ENCODE measurements at places on chromosomes 2 and 18. TPM values are rescaled to one million over a fixed set of nuclear protein-coding genes. Genes with fewer than 3 reads are reported as not detected.
A peak's percentile ranks its signal among the peaks of the same experiment; 100 is the strongest.

ZNF521 gene
- total RNA-seq, result 35.7 TPM

RNMT gene
- 30.0 TPM for total RNA-seq

GRCh38 chr2:1632002-1632348 is 112.3 kb downstream of the PXDN start:
- DNase-seq, result no peak

DNA sequence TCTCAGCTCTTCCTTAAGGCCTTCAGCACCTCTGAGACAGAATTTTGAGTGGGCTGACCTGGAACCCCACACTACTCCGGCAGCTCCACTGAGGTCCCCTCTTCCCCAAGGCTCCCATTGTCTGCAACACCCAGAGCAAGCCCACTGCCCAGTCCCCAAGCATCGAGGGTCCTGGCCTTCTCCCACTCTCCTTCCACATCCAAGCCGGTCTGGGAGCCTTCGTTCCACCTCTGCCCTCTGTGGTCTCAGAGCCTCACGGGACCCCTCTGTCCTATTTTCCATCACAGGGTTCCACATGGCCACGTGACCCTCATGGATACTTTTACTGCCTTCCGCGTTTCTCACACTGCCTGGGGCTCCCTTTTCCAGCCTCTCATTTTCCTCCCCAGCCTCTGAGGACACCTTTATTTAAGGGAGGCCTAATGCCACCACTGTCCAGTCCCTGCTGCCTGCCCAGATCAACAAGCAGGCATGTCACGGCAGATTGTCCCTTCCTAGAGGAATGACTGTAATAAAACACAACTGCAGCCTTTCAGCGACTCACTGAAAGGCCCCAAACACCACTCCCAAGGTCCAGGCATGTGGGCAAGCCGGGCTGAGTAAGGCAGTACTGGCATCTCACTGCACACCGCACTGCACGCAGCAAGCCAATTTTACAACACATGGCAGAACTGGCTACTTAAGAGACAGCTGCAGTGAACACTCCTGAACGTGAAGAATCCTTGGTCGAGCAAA is 7.9 kb upstream of the SALL3 start:
- DNase-seq, result no peak

GRCh38 chr18:13440277-13441248 is 222.0 kb downstream of the LDLRAD4 start:
- no peak for DNase-seq

GRCh38 chr2:102181376-102181775 is 5.4 kb upstream of the IL1RL2 start:
- peak; percentile 40 for DNase-seq

GRCh38 chr2:67075056-67075455 is 322.1 kb upstream of the ETAA1 start:
- no peak for DNase-seq

GRCh38 chr2:37792366-37792765 is 120.9 kb upstream of the CDC42EP3 start:
- DNase-seq, result no peak

GRCh38 chr18:12271376-12272235 is 17.4 kb downstream of the CIDEA start:
- peak; percentile 83 for DNase-seq

- DNase-seq, result no peak
Observed at GRCh38 chr18:69999656-70000055, 52.0 kb upstream of the CD226 start.

DNA sequence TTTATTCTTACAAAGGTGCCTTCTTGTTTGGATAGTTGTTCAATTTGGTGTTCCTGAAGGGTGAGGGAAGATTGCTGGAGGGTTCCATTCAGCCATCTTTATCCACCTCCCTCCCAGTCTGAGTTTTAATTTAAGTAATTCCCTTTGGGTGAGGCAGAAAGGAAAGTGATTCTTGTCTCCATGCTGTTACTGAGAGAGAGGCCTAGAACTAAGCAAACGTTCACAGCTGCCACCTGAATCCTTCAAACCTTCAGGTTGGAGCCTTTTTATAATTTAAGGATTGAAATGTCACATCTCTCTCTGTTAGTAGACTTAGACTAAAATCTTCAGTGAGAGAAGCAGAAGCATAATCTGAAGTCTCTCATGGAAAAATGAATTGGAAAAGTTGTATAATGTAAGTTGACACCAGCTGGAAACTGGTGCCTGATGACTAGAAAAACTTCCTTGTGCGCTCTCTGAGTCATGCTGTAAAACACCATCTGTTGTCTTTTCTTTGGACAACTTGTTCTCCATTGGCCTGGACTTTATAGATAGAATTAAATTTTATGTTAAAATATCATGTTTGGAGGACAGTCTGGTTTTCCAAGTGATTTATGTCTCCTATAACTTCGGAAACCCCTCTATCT is 14.6 kb downstream of the STRADB start:
- peak; percentile 81 for DNase-seq

DNA sequence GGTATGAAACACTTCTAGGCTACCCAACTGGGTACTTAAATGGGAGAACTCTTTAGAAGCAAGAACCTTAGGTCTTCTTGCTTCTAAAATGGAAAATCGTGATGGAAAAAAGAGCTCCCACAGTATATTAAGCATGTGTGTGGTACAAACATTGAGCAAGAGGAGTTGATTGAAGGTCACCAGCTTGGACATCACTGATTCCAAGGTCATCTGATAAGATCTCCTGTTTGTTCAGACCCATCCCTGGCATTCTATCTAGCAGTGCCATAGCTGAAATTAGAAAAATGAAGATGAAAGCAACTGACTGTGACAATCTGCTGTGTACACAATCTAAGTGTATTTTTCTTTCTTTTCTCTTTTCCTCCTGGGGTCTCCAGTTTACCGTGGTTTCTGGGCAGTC is 35.7 kb downstream of the TMEM182 start:
- no peak for DNase-seq

DNA sequence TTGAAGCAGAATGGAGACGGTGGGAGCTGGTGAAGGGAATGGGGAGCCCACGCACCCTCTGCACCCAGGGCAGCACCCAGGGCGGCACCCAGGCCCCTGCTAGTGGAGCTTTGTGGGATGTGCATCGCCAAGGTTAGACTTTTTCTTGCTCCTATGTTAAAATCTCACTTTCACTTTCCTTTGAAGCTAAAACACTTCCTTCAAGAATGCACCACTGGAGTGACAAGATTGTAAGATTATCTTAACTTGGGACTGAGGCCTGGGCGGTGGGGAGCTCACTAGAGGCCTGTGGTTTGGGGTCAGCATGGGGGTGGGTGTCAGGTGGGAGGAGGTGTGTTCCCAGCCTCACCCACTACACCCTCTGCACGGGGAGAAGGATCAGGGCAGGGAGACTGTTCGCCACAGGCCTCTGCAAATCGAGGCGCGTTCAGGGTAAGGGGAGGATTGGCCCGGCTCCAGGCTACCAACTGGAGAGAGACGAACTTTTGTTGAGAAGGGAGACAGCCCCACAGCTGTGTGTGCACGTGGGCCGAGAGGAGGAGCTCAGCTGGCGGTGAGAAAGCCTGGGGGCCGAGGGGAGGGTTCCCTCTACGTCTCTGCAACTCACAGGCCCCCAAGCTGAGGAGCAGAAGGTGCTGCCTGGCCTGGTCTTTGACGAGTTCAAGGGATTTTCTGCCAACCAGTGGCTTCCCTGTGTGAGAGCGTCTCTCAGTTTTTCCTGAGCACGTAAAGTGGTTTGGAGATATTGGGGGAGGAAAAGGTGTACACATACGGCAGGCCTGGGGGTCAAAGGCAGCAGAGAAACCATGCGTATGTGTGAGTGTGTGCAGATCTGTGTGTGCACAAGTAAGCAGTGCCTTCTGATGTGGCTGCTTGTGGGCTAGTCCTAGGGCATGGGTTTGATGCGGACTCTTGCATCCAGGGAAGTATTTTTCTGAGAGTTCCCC is 147.7 kb downstream of the KLHL29 start:
- DNase-seq, result no peak

GRCh38 chr2:233711312-233712008 is 1.2 kb upstream of the UGT1A5 start:
- peak; percentile 87 for DNase-seq

DNA sequence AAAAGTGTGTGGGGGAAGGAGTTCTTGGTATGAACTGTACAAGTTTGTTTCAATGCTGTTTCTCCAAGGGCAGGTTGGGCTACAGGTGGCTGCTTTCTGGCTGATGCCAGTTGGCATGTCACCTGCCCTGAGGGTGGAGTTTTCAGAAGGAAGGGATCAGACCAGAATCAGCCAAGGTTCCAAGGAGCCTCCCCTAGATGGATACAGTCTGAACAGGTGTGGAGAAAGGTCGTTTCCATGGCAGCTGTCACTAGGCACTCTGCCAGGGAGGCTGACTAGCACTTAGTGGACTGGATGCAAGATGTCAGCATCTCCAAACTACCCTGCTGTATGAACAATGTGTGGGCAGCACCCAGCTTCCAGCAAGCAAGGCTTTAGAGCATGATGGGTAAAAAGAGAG is 444.4 kb upstream of the HNRNPA3 start:
- no peak for DNase-seq

DNA sequence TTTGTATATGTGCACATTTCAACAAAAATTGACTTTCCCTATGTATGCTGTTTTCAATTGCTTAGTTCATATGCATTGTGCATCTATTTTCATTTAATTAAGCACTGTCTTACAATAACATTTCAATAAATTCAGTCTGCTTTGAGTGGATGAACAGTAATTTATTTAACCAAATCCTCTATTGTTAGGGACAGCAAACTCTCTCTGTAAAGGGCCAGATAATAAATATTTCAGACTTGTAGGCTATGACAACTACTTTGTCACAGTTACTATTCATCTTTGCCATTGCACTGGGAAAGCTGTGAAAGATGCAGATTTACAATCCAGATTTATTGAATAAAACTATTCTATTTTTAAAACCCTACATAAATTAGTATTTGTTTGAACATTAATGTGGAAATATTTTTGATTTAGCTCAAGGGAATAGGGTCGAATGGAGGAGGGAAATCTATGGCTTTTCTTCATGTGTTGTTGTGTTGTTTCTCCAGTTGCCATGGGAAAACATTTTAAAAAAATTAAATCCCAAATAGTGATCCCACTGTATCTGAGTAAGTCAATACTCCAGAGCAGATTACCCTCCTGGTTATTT is 14.2 kb upstream of the RAB27B start:
- DNase-seq, result no peak

Data from fibroblast of the aortic adventitia (primary cell).